ENCODE measurements at places on chromosomes 7 and 10. TPM values are rescaled to one million over a fixed set of nuclear protein-coding genes. Genes with fewer than 3 reads are reported as not detected.
A peak's percentile ranks its signal among the peaks of the same experiment; 100 is the strongest.

GRCh38 chr10:49189422-49189821 lies 1.2 kb upstream of the TMEM273 start:
- DNase-seq: no peak

DNA sequence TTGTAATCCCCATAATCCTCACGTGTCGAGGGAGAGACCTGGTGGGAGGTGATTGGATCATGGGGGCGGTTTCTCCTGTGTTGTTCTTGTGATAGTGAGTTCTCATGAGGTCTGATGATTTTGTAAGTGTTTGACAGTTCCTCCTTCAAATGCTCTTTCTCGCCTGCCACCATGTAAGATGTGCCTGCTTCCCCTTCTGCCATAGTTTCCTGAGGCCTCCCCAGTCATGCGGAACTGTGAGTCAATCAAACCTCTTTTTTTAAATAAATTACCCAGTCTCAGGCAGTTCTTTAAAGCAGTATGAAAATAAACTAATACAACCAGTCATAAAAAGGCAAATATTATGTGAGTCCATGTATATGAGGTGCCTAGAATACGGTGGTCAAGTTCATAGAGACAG lies 87.5 kb downstream of the FRMD4A start:
- no peak for DNase-seq

- peak; percentile 71 for DNase-seq
These were observed 462.5 kb upstream of the IGFBP3 start for GRCh38 chr7:46383605-46384004.

- DNase-seq: no peak
These were observed 45.9 kb upstream of the PAPSS2 start for GRCh38 chr10:87613751-87614150.

- no peak for DNase-seq
These were observed 52.6 kb downstream of the TRRAP start for GRCh38 chr7:98930921-98931320.

- no peak for DNase-seq
These were observed 127.7 kb downstream of the PRKG1 start for GRCh38 chr10:51201947-51202346.

GRCh38 chr7:5472432-5473315 lies 49.0 kb upstream of the TNRC18 start:
- DNase-seq: no peak

DNA sequence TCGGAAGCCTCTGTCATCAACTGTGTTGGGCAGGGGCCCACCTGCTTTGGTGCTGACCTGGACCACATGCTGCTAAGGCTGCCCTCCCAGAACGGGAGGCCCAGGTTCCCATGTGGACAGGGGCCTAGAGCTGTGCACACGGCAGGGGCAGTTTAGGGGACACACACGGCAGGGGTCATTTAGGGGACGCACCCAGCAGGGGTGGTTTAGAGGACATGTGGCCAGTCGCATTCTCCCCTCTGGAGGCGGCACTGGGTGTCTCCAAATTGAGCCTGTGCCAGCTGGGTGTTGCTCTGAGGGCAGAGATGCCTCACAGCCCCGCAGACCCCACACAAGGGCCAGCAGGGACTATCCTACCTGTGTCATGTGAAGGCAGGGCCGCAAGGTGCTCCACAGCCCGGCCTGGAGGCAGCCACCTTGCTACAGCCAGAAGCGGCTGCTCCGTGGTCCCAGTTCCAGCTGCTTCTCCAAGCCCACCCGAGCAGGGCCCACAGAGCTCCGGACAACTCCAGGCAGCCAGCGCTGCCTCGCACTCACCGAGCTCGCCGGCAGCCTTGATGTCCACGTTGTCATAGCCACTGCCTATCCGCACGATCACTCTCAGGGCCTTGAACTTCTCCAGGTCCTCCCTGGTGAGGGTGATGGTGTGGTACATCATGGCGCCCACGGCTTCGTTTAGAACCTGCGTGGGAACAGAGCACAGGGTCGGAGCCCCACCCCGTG lies 60.7 kb downstream of the ZRANB1 start:
- DNase-seq: no peak

GRCh38 chr10:28215930-28216329 lies 86.9 kb downstream of the MPP7 start:
- DNase-seq: no peak

DNA sequence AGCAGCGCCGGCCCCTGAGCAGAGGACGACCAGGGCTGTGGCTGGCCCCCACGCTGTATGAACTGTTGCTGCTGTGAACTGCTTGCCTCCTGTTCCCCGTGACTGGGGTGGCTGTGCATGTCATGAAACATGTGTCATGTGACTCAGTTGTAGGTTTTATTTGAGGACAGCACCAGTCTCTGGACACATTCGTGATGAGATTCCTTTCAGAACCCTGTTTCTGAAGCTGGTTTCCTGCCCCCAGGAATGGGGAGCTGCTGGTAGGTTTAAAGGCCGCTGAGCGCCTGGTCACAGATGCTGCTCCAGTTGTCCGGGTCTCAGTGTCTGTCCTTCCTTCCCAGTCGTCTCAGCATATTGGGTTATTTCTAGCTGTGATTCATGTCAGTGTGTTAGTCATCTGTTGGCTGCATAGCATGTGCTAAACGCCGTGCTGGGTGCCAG lies 79.1 kb upstream of the PPIF start:
- DNase-seq: peak; percentile 63

GRCh38 chr7:37320848-37321468 lies 127.7 kb downstream of the ELMO1 start:
- no peak for DNase-seq

GRCh38 chr10:15167411-15168290 lies 842 bp downstream of the NMT2 start:
- peak; percentile 44 for DNase-seq

- DNase-seq: no peak
These were observed 9.2 kb upstream of the MARVELD1 start for GRCh38 chr10:97704341-97704740.

GRCh38 chr10:130820880-130821482 lies 490.5 kb downstream of the TCERG1L start:
- no peak for DNase-seq

DNA sequence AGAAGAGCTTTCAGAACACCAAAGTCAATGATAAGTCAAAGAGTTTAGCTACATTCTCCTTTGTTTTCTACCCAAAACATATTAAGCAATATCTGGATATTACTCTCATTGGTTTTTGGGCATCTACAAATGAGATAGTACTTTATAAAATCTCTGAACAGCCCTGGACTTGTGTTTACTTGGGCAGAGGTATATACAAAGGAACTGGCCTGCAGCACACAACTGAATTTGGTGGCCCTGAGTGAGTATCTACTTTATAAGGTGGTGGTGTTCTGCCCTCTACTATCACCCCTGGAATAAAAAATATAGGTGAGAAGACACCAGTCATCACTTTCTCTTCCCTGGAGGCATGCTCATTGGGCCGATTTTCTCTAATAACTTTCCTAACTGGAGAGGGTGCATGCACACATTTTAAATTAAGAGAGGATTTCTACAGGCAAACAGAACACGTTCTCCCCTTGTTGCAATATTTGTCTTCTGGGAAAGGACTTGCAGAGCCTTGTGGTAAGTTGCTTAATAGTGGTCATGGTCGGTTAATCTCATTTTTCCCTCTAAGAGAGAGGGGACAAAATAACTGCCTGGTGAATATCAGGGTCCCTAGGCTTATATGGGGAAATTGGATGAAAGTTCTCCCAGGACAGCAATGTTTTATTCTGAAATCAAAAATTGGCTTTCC lies 41.1 kb downstream of the OTUD1 start:
- no peak for DNase-seq

- DNase-seq: no peak
These were observed 18.8 kb downstream of the CPVL start for GRCh38 chr7:29127527-29127926.

The CHST15 gene
- 20.6 TPM for total RNA-seq

The GIMAP4 gene
- not detected for total RNA-seq

The CHRM2 gene
- not detected for total RNA-seq

The WDR86 gene
- 2.5 TPM for total RNA-seq

The TLX1 gene
- total RNA-seq: not detected

The CELF2 gene
- total RNA-seq: 65.0 TPM
